Kidney tubule cell (primary cell): ENCODE measurements at places on chromosomes 11 and 22.

DNA sequence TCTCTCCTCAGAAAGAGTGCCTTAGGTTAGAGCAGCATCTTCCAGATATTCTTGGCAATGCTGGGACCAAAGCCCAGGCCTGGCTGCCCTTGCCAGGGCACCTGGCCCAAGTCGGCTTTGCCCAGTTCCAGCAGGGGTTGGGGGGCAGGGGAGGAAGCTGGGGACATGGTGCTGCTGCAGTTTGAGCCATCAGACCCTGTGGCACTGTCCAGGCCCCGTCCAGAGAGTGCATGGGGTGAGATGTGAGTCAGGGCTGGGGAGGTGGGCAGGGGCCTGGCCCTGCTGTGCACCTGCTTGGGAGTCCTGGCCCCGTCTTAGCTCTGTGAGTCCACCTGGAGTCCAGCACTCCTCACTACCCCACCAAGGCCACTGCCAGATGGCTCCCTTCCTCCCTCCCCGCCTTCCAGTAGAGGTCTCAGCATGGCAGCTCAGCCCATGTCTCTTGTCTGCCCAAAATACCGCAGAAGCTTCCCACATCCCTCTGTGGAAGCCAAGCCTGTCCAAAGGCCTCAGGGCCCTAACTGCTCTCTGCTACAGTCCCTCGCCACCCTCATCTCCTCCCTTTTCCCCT is 16.6 kb downstream of the DERL3 start:
- no peak for DNase-seq

DNA sequence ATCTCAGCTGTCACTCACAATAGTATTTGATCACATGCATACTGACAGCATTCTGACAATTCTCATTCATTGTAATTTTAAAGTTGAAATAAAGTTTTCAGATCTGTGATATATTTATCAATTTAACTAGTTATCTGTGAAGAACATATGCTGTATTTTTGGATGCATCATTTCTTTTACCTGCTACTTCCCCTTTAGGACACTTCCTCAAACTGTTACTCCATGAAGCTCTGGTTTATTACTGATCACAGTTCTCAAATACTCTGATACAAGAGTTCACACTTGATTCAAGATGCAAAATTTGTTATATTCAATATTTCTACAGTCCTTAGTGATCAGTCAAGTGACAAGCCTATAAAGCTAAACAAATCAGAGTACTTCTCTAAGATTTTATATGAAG is 1655.2 kb downstream of the LRRC4C start:
- no peak for DNase-seq

DNA sequence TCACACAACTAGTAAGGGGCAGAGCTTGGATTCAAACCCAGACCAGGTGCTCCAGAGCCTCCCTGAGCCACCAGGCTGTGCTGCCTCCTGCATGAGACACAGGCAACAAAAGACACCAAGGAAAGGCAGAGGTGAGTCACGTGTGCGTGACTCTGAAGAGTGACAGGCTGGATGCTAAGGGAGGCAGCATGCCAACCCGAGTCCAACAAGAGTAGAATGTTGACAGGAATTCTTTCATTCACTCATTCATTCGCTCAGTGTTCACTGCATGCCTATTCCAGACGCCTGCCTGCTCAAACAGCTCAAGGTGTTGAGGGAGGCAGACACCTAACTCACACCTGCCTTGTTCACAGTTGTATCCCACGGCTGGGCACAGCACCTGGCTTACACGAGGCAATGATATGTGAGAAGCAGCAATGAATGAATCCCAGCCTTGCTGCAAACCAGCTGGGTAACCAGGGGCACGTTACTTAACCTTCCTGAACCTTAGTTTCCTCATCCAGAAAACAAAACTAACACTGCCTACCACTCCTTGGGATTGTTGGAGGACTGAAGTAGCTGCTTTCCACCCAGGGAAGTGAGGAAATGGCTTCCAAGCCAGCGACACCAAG is 73.8 kb upstream of the ARFGAP3 start:
- DNase-seq, result peak; percentile 89

- DNase-seq, result no peak
Observed at GRCh38 chr11:34960277-34960676, 43.9 kb downstream of the PDHX start.

DNA sequence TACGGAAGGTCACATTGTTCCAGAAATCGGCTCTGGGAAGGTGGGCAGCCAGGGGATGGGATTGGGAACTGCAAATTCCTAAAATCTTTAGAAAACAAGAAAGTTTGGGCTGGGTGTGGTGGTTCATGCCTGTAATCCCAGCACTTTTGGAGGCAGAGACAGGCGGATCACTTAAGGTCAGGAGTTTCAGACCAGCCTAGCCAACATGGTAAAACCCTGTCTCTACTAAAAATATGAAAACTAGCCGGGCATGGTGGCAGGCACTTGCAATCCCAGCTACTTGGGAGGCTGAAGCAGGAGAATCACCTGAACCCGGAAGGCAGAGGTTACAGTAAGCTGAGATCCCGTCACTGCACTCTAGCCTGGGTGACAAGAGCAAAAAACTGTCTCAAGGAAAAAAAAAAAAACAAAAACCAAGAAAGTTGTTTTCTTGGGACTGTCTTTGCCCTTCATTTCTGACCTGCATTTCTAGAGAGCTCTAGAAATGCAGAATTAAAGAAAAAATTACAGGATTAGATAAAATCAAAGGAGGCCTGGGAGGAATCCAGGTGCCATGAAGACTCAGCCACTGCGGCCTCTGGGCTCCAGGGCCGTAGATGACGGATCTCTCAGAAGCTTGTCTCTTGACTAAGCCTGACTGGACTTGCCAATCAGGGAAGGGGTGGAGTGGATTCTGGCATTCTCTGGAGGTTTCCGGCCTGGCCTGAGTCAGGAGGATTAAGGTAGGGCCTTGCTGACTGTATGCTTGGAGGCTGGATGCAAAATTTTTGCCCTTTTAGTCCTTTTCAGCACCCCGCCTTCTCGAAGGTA is 5.3 kb upstream of the MALAT1 start:
- peak; percentile 97 for DNase-seq

DNA sequence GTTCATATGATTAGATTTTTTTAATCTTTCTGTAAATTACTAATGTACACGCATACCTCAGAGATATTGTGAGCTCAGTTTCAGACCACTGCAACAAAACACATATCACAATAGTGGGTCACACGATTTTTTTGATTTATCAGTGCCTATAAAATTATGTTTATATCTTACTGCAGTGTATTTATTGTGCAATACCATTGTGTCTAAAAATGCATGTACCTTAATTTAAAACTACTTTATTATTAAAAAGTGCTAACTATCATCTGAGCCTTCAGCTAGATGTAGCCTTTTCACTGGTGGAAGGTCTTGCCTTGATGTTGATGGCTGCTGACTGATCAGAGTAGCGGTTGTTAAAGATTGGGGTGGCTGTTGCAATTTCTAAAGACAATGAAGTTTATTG is 918.8 kb upstream of the CHORDC1 start:
- DNase-seq, result no peak

- no peak for DNase-seq
Observed at GRCh38 chr22:43099095-43099494, 9.9 kb upstream of the TTLL1 start.

GRCh38 chr22:36435516-36436415 is 45.7 kb downstream of the TXN2 start:
- peak; percentile 53 for DNase-seq

DNA sequence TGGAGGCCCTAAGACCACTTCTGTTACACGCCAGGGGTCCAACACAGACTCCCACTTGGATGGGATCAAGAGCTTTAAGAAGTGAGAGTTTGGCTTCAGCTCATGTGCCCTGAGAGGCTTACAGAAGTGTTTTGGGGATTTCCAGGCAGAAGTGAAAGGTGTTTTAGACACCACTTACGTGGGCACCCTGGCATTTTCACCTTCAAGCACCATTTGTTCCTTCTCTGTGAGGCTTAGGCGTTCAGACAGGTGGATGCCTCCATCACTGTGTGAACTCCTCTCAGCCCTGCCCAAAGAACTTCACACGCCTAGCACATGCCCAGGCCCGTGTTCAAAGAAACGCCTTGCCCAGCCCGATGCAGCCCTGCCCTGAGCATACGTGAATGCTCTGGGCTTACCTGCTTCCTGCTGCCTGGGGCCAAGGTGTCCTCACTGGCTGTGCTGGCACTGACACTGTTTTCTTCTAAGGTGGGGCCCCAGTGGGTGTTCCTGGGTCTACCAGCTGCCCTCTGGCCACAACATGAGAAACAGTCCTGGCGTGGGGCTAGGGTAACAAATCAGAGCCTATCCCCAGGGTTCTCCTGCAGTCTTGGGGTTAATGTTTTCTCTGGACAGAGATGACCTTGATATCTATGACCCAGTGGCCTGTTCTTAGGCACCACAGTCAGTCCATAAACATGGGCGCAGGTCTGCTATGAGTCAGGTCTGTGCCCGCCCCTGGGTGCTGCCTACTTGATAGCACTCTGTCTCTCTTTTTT is 34.0 kb downstream of the AMPD3 start:
- DNase-seq, result peak; percentile 41

DNA sequence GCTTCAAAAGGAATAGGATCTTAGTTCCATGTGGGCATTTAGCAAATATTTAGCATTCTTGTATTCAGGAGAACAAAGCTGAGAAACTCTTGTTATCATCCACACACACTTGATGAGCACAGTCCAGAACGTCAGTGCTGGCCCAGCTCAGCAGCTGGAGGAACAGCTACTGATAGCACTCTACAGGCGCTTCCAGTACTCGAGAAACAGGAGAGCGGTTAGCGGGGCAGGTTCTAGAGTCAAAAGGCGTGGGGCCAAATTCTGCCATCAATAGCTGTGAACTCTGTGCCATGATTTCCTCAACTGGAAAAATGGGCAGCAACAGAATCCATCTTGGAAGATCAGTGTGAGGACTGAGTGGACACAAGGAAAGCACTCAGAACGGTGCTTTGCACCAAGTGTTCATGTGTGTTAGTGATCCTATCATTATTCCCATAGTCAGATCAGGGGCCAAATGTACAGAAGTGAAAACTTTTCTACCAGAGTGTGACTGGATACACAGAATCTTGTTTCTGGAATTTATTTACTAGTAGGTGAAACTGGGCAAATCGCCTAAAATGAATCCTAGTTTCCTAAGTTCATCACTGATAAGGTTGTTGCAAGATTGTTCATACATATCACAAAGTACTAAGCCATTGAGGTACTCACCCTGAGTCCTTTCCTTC is 3.2 kb downstream of the JOSD1 start:
- no peak for DNase-seq

DNA sequence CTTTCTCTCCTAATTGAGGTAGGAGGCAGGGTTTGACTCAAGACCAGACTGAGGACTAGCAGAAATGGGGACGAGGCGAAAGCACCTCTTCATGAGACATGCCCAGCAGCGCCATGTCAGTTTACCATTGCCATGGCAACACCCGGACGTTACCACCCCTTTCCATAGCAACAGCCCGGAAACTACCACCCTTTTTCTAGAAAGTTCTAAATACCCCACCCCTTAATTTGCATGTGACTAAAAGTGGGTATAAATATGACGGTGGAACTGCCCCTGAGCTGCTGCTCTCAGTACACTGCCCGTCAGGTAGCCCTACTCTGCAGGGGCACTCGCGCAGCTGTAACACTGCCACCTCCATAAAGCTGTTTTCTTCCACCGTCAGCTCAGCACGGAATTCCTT is 5.9 kb upstream of the RAC2 start:
- no peak for DNase-seq

GRCh38 chr11:75795276-75796090 is 19.5 kb upstream of the UVRAG start:
- DNase-seq, result peak; percentile 33

- no peak for DNase-seq
Observed at GRCh38 chr22:30371981-30372380, 15.2 kb downstream of the CCDC157 start.

DNA sequence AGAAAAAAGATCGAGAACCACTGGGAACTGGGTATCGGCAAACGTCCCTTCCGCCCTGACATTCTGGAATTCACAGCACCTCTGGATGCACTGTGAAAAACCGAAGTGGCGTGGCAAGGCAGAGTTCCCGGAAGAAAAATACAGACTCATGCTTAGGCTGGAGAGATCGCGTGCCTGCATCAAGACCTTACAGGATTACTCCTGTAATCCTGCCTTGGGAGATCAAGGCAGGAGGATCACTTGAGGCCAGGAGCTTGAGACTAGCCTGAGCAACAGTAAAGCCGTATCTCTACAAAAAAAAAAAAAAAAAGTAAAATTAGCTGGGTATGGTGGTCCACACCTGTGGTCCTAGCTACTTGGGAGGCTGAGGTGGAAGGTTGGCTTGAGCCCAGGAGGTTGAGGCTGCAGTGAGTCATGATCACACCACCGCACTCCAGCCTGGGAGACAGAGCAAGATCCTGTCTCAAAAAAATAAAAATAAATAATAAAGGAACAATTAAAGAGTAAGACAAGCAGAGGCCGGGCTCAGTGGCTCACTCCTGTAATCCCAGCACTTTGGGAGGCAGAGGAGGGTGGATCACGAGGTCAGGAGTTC is 19.9 kb upstream of the TEF start:
- DNase-seq, result peak; percentile 17

- no peak for DNase-seq
Observed at GRCh38 chr22:22949953-22950352, 62.3 kb downstream of the IGLL5 start.

DNA sequence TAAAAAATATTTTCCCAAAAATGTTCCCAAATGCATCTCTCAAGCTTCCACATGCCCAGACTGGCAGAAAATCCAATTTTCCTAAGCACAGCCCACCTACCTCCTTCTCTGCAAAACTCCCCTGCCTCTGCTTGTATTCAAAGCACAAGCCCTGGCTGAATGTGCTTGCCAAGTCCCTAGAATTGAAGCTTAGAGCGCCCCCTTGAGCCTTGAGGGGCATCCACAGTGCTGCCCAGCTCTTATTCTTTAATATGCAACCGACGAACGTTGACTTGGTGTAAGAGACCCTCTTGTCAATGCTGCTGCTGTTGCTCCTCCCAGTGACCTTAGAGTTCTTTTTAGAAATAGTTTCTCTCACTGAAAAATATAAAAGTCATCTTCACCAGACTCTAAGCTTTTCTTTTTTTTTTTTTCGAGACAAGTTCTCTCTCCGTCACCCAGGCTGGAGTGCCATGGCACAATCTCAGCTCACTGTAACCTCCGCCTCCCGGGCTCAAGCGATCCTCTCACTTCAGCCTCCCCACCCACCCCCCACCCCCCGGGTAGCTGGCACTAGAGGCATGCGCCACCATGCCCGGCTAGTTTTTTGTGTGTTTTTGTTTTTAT is 63.5 kb upstream of the CAPRIN1 start:
- DNase-seq, result peak; percentile 72

GRCh38 chr11:73597336-73597955 is 466 bp downstream of the FAM168A start:
- no peak for DNase-seq
